ENCODE measurements at places on chromosomes 4 and X. TPM values are rescaled to one million over a fixed set of nuclear protein-coding genes. Genes with fewer than 3 reads are reported as not detected.

GRCh38 chr4:184402239-184402638, 72.1 kb downstream of the IRF2 start:
- no peak for DNase-seq

GRCh38 chrX:6184900-6185515, 43.7 kb downstream of the NLGN4X start:
- DNase-seq: no peak

GRCh38 chrX:111376486-111376885, 35.5 kb downstream of the DCX start:
- no peak for DNase-seq

Gene GJB1
- not detected for total RNA-seq

Gene BMP2K
- total RNA-seq: 38.7 TPM

DNA sequence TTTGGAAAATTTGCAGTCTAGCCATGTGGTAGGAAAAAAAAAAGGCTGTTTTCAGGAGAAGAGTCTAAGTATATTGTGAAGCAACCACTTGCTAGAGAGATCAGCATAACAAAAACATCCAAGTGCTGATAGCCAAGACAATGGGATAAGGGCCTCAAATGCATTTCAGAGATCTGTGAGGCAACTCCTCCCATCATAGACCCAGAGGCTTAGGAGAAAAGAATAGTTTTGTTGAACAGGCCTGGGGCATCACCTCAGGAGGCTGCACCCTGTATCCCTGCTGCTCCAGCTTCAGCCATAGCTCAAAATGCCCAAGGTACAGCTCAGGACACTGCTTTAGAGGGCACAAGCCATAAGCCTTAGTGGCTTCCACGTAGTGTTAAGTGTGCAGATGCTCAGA, 13.6 kb upstream of the GPR174 start:
- DNase-seq: no peak

Gene IL2RG
- 5.8 TPM for total RNA-seq

GRCh38 chr4:61400439-61401038, 200.4 kb downstream of the ADGRL3 start:
- no peak for DNase-seq

- no peak for DNase-seq
Measured at GRCh38 chr4:151574968-151575367, 166.0 kb downstream of the FHIP1A start.

Gene NFKB1
- total RNA-seq: 55.5 TPM

Gene TMPRSS11F
- not detected for total RNA-seq

GRCh38 chr4:89904524-89904923, 9.9 kb downstream of the MMRN1 start:
- no peak for DNase-seq

Gene KLB
- total RNA-seq: 7.4 TPM

DNA sequence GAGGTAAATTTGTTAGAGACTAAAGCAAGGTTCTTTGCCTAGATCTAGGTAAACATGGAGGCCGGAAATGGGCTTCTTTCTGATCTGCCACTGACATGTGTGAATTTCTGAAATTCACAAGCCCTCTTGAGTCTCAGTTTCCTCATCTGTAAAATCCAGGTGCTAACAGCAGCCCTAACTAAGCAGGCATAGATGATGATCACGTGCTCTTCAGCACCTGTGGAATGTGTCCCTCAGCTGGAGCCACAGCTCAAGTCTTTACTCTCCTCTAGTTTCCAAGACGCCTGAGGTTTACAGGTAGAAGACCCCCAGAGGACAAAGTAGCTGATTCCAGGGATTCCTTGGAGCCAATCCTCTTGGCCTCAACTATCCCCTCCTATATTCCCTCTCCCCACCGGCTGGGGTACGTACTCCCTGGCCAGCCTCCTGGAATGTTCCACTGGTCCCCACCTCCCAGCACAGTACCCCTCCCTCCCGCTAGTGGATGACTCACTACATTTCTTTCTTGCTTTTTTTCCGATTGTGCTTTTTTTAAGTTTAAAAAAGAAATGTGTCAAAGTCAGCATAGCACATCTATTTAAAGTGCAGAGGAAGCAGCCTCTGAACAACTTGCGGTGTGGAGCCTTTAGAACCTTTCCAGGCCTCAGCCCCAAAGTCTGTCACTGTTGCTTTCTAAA, 98.4 kb downstream of the PHKA2 start:
- no peak for DNase-seq

- no peak for DNase-seq
Measured at GRCh38 chr4:41267997-41268396, 11.3 kb downstream of the UCHL1 start.

DNA sequence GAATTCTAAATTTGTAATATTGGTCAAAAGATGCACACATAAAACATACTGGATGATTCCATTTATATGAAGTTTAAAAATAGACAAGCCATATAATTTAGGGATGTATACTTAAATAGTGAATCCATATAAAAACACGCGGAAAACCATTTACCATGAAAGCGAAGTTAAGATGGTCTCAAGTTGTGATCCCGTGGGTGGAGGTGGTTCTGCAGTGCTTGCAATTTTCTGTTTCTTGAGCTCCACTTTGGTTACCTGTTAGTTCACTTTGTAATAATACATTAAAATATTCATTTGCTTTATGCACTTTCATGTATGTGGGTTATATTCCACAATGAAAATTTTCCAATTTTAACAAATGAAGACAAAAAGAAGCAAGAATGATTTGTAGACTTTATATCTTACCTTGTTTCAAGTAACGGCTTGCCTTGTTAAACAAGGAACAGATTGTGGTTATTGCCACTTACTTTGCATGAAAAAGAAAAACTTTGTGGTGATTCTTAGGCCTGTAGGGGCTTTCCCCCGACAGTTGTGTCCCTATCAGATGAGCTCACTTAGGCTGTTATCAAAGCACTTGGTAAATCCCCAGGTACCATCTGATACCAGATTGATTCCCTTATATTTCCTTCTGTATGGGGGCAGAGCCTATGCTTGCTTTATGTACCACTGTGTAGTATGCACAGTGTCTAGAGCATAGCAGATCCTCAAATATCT, 12.2 kb downstream of the UCP1 start:
- no peak for DNase-seq

DNA sequence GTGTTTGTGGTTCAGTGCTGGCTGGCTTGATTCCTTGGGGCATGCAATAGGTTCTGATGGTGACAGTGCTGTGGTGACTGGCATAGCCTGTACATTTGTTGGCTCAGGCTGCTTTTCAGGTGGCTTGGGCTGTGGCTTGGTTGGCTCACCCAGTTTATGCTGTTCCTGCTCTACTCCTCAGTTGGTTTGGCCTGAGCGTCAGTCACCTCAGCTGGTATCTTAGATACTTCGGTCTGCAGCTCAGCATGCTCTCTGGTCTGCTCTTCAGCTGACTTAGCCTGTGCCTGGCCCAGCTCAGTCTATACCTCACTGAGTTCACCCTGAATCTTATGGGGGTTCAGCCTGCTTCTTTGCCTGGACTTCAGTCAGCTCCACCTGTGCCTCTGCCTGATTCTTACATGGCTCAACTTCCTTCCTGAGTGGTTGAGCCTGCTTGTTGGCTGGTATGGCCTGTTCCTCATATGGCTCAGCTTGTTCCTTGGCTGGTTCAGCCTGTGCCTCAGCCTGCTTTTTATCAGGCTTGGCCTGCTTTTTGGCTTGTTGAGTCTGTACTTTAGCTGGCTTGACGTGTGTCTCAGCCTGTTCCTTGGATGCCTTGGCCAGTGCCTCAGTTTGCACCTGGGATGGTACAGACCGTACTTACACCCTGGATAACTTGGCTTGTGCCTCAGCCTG, 170.6 kb downstream of the MSN start:
- no peak for DNase-seq

Gene LRAT
- 0.39 TPM for total RNA-seq

DNA sequence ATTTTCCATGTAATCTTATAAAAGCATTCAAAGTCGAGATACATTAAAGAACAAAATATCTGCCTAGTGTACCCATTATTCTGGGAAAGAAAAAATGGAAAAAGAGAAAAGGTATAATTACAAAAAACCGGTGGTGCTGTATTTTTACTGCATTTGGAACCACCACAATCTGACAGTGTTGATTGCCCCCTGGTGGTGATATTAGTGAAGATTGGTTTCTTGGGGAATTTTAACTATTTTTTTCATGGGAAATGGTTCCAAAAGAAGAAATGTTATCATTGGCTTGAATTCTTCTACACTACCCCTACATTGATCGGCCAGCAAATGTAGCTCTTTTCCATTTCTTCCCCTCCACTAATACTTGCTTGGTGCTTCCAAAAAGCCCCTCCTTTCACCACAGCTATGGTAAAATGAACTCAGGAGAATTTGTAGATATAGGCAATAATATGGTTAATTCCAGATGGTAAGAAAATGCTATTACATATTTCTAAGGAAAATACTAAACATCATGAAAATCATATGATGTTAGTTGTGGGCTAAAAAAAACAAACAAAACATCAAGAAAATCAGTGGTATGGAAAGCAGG, 50.0 kb downstream of the COX18 start:
- no peak for DNase-seq

Gene TMPRSS11A
- total RNA-seq: not detected

- DNase-seq: no peak
Measured at GRCh38 chr4:108619372-108620100, 840 bp upstream of the RPL34 start.

Gene P2RY4
- 0.42 TPM for total RNA-seq

DNA sequence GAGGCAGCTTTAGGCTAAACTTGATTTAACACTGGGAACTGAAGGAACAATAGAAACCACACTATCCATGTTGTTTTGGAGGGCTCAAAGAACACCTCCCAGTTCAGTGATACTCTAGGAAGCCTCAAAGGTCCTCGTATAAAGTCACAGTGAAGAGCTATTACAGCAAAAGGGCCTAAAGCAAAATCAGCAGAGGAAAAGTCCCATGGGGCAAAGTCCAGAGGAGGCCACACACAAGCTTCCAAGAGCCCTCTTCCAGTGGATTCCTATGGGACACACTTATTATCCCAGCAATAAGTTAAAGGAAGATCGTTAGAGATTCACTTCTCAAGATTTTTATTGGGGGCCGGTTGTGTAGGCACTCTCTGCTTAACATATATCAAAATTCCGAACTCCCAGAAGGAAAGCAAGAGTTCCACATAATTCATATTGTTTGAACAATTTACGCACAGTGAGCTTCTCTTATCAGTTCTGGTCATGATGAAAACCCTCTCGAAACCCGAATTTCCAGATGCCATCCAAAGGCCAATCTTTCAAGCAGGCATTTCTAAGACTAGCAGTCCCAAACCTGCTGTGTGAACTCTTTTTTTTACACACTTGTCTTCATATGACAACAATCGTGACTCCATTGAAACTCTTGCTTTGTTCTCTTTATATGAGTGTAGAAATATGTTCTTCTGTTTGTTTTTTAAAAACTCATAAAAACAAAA, 53.7 kb downstream of the ANXA5 start:
- DNase-seq: no peak

Gene CXCL9
- 0.16 TPM for total RNA-seq

DNA sequence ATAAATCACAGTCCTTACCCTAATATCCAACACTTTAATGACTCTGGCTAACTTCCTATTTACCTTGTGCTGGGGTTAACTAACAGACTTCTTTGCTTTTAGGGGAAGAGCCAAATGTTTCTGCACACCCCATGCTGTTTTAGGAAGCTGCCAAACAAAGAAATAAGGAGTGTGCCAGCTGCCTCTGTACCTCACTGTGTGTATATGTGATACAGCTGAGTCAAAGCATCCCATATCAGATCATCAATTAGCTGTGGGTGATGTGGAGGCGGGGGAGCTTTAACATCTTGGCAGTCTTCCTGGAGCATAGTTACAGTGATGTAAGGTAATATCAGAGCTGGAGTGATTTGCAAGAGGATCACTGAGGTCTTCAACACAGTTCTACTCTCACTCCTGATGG, 95.4 kb downstream of the COL25A1 start:
- DNase-seq: no peak

- no peak for DNase-seq
Measured at GRCh38 chrX:120251471-120252011, 929 bp downstream of the ZBTB33 start.

- no peak for DNase-seq
Measured at GRCh38 chr4:25834411-25835107, 28.2 kb downstream of the SEL1L3 start.

DNA sequence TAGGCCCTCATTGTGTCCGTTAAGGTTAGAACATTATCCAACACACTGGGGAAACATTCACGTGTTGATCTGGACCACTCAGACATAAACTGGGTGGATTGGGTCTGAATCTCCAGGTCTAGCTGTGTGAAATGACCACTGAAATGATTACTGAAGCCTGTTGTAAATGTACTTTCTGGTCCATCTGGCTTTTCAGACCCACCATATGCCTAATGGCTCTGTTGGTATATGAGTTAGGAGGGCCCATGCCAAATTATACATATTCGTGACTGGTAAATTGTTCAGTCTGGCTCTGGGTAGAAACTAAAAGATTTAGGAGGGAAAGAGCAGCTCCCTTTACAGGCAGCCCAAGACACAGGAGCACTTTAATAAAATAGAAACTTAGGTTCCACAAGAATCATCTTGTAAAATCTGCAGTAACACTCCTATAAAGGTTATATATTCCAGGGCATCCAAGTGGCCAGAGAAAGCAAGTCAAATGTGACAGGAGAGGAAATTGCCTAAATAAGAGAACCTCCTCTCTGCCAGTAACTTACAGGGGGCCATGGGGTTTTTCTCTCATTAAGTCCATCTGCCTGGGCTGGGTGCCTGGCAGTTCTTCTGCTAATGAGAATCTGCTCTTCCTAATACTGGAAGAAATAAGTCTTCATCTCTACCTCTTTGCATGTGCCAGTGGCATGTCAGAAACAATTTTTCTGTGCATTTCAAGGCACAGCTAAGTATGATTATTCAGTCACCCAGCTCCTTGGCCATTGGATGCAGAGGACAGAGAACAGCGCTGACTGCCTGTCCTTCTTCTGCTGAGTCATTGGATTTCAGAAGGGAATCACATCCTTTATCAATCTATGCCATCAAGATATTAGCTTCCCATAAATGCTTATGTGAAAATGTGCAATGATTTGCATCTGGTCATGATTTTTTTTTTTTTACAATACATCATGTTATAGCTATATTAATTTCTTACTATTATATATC, 112.6 kb downstream of the GLRA2 start:
- no peak for DNase-seq

Data from mesenteric fat pad (tissue), 1 donor.